ENCODE measurements at places on chromosomes 5 and 9.

- DNase-seq, result no peak
Measured at GRCh38 chr9:137247135-137247915, 3.8 kb upstream of the STPG3 start.

DNA sequence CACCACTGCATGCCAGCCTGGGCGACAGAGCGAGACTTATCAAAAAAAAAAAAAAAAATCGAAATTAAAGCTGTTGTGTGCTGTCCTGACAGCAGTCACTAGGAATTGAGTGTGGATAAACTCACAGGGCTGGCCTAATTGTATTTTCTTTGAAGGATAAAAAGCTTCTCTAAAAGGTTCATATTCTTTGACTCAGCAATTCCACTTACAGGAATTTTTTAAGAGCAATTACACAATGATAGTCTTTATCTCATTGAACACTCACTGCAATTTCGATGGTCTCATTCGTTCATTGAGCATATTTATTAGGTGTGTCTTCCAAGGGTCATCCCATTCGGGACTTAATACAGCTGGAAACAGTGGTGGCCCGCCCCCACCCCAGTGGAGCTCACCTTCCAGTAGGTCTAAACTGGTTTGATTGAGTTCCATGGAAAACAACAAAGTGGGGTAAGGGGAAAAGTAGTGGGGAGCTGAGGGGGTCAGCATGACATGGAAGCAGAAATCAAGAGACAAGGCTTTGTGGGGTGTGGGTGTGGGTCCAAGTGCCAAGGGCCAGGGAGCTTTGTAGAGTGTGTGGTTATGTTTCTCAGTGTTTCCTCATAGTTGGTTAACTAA, 6.7 kb downstream of the CDK9 start:
- no peak for DNase-seq

DNA sequence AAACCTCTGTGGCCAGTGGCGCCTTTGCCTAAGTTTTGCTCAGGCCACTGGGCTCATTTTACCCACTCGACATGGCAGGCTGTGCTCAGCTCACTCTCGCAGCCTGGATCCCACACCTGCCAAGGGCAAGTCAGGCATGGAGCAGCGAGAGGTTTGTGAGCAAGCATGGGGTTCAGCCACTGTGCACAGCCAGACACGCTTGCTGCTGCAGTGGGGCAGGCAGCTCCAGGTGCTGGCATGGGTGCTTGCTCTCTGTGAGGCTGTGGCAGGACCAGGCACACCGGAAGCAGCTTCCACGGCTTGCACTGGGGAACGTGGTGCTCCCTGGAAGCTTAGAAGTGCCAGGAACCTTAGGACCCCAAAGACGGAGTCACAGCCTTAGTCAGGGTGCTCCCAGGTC, 470.1 kb downstream of the CDH9 start:
- DNase-seq, result no peak

DNA sequence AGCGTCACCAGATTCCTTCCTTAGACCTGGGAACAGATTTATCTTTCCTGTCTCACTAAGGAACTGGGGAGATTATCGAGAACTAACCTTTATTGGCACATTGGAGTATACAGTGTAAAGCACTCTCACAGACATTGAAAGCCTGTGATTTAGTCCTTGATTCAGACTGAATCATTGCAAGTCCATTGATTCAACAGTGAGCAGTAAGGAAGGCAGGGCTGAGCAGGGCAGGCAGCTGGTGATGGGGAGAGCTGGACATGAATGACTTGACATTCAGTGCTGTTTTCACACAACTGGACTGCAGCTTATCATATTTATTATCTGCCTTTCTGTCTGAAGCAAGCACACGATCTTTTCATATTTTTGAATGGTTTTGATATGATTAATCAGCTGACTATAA, 16.2 kb downstream of the ISOC1 start:
- peak; percentile 11 for DNase-seq

DNA sequence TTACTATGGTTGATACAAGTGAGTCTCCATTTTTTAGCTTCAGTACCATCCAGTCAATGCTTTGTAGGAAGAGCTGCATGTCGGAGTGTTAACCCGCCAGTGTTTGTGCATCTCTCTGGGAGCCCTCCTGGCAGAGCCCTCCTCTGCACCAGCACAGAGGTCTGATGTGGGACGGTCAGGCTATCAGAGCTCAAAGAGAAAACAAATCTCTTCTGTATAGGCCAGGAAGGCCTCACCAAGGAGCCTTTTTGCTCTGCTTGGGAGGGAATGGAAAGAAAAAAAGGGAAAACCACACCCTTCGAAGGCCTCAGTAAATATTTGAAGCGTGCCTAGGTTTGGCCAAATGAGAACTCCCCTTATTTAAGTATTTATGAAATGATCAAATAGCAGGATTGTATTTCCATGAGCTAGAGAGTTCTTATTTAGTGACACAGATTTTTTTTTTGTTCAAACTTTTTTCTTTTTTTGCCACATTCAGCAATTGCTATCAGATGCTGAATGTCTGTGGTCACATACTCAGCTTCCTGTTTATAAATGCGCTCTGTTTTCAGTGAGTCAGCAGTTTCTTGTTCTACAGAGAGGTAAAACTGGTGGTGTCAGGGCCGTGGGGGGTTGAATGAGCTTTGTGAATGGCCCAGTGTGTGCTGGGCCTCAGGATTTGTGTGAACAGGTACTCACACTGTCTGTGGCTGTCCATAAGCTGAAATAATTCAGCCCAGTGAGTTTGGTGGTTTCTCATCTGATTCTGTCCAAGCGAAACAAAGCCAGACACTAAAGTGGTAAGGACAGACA, 226.6 kb downstream of the SNX18 start:
- DNase-seq, result peak; percentile 94

DNA sequence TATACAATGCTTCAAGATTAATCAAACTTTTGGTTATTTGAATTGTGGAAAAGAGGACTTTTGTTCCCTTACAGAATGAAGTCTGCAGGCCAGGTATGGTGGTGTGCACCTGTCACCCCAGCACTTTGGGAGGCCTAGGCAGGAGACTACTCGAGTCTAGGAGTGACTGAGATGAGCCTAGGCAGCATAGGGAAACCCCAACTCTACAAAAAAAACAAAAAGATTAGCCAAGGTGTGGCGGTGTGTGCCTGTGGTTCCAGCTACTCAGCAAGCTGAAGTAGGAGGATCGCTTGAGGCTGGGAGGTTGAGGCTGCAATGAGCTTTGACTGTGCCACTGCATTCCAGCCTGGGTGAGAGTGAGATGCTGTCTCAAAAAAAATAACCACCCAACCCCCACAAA, 9.3 kb downstream of the CCNH start:
- no peak for DNase-seq

GRCh38 chr5:56545016-56545415, 270.3 kb upstream of the MAP3K1 start:
- DNase-seq, result no peak

DNA sequence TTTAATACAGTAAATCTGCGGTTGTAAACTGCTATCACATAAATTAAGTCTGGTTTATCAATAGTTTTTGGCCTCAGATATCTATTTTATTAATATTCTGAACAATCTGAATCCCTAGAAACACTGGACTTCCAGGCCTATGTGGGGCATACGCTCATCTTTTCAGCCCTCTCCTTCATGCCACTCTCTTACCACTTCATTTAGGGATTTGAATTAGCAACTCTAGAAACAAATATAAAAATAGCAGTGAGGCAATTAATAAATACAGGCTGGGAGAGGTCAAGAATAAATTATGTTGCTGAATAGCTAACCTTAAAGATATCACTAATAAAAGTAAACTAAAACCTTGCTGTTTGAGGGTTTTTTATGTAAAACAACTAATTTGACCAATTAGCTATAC, 480.3 kb upstream of the CD180 start:
- no peak for DNase-seq

- DNase-seq, result no peak
Measured at GRCh38 chr5:142910128-142910527, 140.0 kb downstream of the ARHGAP26 start.

DNA sequence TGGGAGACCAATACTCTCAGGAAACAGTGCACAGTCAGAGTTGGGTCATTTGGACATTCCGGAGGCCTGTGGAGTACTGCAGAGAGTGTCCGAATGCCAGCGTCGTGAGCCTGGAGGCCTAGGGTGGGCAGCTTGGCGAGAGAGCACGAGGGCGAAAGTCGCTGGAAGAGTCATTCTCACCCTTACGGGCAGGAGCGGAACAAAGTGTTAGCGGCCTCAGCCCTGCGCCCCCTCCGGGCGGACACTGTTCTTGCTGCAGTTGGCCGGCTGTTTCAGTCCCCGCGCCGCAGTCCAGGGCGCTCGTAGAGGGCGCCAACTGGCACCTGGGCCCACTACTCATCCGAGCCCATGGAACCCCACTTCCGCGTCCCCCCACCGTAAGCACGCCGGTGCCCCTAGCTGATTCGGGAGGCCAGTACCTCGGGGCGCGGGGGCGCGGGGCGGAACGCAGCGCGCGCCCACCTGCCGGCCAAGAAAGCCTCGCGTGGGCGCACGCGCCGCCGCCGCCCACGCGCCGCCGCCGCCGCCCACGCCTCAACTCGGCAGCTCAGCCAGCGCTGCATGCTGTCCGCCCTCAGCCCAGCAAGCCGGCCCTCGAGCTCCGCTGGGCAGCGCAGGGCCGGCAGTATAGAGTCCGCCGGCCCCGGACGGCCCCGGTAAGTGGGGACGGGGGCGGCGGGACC, 99.7 kb upstream of the CCL21 start:
- DNase-seq, result no peak

GRCh38 chr5:144812763-144813162, 642.1 kb downstream of the KCTD16 start:
- DNase-seq, result peak; percentile 5

GRCh38 chr5:148903587-148903986, 77.2 kb downstream of the ADRB2 start:
- no peak for DNase-seq

- no peak for DNase-seq
Measured at GRCh38 chr5:36614657-36615308, 8.4 kb downstream of the SLC1A3 start.

GRCh38 chr5:159667286-159667685, 249.0 kb upstream of the ADRA1B start:
- DNase-seq, result no peak

GRCh38 chr5:81856948-81857928, 106.3 kb upstream of the SSBP2 start:
- peak; percentile 61 for DNase-seq

DNA sequence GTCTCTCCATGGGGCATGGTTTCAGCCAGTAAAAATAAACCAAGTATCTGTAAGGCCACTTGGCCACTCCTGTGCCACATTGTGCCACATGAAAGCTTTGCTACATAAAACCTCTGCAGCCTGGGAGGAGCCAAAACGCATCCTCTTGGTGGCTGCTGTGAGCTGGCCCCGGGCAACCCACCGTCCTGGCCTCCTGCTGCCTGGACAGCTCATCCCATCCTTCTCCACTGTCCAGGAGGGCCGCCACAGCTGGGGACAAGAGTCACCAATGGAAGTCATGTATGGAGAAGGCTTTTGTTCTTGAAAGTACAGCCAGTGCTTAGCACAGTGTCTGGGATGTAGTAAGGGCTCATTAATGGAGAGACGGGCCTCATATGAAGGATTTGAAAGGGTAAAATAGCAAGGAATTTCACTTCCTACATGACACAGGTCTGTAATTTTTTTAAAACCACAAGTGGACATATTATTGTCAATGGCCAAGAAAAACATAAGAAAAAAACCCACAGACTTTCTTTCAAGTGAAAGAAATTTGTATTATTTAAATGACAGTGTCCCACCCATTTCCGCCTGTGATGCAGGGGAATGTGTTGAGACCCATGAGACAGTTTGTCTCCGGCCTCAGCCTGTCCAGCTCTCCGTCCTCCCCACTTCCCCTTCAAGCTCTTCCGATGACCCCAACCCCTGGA, 6.6 kb downstream of the PTGES start:
- no peak for DNase-seq

GRCh38 chr5:150285114-150285513, 4.5 kb downstream of the CAMK2A start:
- no peak for DNase-seq

DNA sequence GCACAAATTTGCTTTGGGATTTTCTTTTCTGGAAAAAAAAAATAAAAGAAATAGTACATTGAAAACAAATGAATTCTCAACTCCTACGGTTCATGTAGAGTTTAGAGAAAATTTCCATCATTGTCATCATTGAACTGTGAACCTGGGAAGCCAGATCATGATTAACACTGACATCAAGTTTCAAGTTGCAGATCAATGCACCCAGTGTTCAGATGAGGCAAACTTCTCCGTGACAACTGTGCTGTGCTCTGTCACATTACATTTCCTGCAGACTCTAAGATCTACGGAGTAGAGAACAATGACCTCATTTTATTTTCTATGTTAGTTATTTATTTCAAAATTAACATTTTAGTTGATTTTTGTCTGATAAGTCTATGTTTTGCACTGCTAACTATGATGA, 99.7 kb downstream of the MAP1B start:
- no peak for DNase-seq

GRCh38 chr9:23447166-23447565, 378.9 kb downstream of the ELAVL2 start:
- no peak for DNase-seq

DNA sequence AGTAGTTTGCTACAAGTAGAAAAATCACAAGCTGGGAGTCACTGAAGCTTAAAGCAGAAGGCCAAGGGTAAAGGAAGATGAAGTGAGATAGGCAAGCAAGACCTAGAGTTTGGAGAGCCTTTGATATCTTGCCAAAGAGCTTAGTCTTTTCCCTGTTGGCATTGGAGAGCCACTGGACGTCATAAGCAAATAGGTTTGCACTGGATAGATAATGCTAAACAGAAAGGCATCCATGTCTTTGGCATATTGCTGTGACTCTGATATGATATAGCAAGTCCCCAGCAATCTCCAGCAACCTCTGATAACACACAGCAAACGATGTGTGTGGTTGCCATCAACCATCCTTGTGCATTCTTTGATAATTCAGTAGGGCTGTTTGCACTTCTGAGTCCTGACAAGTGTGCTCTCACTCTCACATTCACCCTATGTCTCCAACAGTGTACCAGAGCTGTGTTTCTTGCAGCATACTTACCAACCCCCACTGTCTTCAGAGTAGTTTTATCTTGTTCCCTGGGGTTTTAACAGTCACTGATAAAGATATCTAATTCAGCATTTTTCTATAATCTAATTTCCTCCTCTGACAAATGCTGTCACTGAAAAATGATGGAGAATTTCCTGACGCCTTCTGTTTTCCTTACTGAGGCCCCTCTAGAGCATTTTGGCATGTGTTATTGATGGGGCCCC, 16.9 kb upstream of the FREM1 start:
- DNase-seq, result peak; percentile 79

GRCh38 chr9:113310538-113310937, 7.4 kb upstream of the RNF183 start:
- DNase-seq, result no peak

DNA sequence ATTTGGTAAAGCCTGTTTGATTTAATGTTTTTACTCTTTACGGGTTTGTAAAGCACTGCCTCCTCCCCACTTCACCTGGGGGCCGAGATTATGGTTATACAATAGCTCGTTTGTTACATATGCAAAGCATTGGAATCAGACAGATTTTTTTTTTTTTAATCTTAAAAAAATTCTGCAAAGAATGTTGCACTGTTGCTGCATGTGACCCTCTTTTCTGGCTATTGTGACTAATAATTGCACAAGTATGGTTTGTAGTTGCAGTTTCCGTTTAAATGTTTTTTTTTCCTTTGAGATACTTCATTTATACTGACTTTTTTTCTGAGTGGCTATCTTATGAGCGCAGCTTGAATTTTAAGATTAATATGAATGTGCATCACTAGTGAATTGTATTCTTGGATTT, 165.3 kb downstream of the KDM4C start:
- no peak for DNase-seq

Data from OCI-M1 (cell line).